ENCODE measurements at places on chromosomes 13 and 19.

GRCh38 chr13:112614835-112615234, 26.9 kb upstream of the TUBGCP3 start:
- DNase-seq: no peak

- DNase-seq: no peak
These were observed 16.9 kb downstream of the ZC3H4 start for GRCh38 chr19:47096721-47097120.

DNA sequence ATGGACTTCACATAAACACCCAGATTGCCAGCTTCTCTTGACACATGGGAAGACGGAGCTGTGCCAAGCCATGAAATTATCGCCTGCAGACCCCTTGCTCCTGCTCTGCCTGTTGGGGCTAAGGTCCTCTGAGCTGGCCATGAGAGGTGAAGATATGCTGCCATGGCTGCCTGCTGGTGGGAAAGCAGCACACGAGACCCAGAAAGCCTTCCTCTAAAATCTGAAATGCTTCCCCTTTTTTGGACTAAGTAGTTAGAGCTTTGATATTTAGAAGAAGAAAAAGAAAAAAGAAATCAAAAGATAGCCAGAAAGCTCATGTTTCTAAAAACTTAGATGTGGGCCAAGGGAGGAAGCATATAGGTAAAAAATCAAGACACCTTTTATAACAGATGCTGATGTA, 11.2 kb downstream of the WDFY2 start:
- DNase-seq: no peak

DNA sequence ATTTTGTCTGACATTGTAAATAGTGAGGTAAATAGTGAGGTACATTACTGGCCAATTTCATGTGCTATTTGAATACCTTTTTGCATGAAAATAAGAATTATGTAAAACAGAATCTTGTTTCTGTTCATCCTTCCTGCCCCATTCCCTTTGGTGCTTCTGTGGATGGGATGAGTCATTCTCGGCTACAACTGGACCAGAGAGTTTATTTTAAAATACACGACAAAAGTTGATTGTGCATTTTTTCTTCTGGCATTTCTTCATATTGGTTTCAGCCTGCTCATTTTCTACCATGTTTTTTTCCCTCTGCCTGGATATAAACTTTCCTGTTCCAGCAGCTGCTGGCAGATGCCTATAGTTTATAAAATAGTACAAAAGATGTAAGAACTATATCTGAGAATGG, 107.5 kb downstream of the CYSLTR2 start:
- DNase-seq: no peak

Data from fibroblast of the aortic adventitia (primary cell).